ENCODE measurements at places on chromosomes 7 and 10. TPM values are rescaled to one million over a fixed set of nuclear protein-coding genes. Genes with fewer than 3 reads are reported as not detected.

GRCh38 chr10:24451325-24451820 is 242.4 kb downstream of the KIAA1217 start:
- no peak for DNase-seq
- H3K36me3 ChIP-seq: no peaks in the 10 kb centered on the region
- H3K27me3 ChIP-seq: no peaks in the 10 kb centered on the region
- peak overlapping the region; percentile 57 for H3K4me3 ChIP-seq
- H3K27ac ChIP-seq: no peak overlapping the region
- peaks cover 78% of the 10 kb centered on the region for H3K4me1 ChIP-seq

- H3K4me3 ChIP-seq: no peak overlapping the region
- no peaks in the 10 kb centered on the region for H3K4me1 ChIP-seq
- H3K27ac ChIP-seq: no peak overlapping the region
- peaks cover 9% of the 10 kb centered on the region for H3K27me3 ChIP-seq
- no peak for DNase-seq
- no peaks in the 10 kb centered on the region for H3K36me3 ChIP-seq
Measured at GRCh38 chr7:39247576-39247975, 269.9 kb downstream of the POU6F2 start.

DNA sequence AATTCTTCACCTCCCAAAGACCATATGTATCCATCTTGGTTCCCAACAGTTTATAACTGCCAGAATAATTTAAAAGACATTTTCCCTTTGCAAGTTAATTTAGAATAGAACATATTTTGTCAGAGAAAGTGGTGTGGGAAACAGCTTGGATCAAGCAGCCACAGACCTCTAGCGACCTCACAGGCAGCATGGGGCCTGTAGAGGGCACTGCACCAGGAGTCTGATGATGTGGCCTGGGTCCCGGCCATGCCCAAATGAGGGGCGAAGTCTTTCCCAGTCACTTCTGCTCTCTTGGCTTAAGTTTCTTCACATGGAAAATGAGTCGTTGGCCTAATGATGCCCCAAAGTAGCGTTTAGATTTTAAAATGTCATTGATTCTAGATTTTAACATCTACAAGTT is 243.2 kb downstream of the SDK1 start:
- H3K36me3 ChIP-seq: no peaks in the 10 kb centered on the region
- no peak for DNase-seq
- no peaks in the 10 kb centered on the region for H3K4me1 ChIP-seq
- no peak overlapping the region for H3K27ac ChIP-seq

- H3K27ac ChIP-seq: no peak overlapping the region
- H3K4me1 ChIP-seq: no peaks in the 10 kb centered on the region
- DNase-seq: no peak
- no peaks in the 10 kb centered on the region for H3K27me3 ChIP-seq
- H3K4me3 ChIP-seq: no peak overlapping the region
Measured at GRCh38 chr7:124100190-124100589, 67.3 kb upstream of the TMEM229A start.

DNA sequence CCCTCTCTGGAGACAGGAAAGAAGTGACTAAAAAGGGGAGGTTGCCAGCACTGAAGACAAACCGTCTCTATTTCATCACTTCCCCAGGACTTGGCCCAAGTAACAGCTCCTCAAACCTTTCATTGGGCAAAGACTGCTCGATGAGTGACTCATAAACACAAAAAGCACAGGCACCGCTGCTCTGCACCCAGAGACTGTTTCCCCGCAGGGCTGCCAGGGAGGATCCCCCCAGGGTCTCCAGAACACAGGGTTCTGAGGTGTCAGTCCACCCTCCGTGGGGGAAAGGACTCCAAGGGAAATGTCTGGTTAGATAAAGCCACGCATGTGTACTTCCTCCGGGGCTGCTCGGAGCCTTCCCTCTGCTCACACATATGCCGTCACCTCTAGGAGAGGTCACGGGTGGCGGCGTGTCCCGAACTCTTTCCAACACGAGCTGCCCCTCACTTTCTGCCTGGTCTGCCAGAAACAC is 59.9 kb downstream of the INSIG1 start:
- no peaks in the 10 kb centered on the region for H3K36me3 ChIP-seq
- DNase-seq: peak; percentile 91
- H3K27ac ChIP-seq: no peak overlapping the region
- peaks cover 9% of the 10 kb centered on the region for H3K27me3 ChIP-seq

- H3K36me3 ChIP-seq: no peaks in the 10 kb centered on the region
- H3K4me1 ChIP-seq: no peaks in the 10 kb centered on the region
Measured at GRCh38 chr7:79681454-79681853, 228.0 kb upstream of the MAGI2 start.

DNA sequence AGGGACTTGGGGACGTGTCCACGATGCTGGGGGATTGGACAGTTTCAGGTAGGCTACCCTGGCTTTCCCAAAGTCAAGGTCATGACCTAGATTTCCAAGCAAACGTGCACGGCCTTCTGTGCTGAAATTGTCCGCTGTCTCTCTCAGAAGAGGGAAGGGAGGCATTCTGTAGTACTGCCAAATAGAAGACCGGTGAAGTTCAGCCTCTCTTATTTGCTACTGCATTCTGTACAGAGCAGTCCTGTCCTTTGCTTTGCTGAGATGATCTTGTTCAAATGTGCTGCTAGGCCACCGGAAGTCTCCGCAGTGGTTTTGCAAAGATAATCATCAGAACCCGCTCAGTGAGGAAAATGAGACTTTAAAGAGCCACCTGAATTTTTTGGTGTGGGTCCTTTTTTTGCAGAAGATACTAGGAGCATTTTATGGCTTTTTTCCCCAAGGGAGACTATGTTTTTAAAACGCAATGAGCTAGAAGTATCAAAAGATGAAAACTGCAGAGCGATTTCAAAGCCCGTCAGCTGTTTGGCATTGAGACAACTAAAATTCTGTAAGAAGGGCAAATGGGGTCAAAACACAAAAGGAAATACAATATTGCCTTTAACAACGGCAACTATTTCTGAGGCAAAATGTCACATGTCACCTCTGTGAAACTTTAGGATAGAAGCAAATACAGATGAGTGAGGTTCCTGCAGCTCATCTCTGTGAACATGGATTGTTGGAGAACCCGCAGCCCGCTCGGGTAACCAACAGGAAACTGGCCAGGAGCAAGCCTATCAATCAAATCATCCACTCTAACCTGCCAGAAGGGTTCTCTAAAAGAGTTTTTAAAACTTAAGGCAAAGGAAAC is 1.3 kb upstream of the NMT2 start:
- no peaks in the 10 kb centered on the region for H3K27me3 ChIP-seq
- no peak overlapping the region for H3K4me3 ChIP-seq
- no peak for DNase-seq

- no peak for DNase-seq
- no peak overlapping the region for H3K4me3 ChIP-seq
- peaks cover 51% of the 10 kb centered on the region for H3K36me3 ChIP-seq
- H3K27me3 ChIP-seq: no peaks in the 10 kb centered on the region
Measured at GRCh38 chr7:92451645-92452044, 4.4 kb downstream of the GATAD1 start.

- no peaks in the 10 kb centered on the region for H3K36me3 ChIP-seq
- peaks cover 24% of the 10 kb centered on the region for H3K4me1 ChIP-seq
- no peaks in the 10 kb centered on the region for H3K27me3 ChIP-seq
- no peak overlapping the region for H3K4me3 ChIP-seq
- no peak for DNase-seq
- no peak overlapping the region for H3K27ac ChIP-seq
Measured at GRCh38 chr10:95505641-95506040, 55.5 kb downstream of the SORBS1 start.

DNA sequence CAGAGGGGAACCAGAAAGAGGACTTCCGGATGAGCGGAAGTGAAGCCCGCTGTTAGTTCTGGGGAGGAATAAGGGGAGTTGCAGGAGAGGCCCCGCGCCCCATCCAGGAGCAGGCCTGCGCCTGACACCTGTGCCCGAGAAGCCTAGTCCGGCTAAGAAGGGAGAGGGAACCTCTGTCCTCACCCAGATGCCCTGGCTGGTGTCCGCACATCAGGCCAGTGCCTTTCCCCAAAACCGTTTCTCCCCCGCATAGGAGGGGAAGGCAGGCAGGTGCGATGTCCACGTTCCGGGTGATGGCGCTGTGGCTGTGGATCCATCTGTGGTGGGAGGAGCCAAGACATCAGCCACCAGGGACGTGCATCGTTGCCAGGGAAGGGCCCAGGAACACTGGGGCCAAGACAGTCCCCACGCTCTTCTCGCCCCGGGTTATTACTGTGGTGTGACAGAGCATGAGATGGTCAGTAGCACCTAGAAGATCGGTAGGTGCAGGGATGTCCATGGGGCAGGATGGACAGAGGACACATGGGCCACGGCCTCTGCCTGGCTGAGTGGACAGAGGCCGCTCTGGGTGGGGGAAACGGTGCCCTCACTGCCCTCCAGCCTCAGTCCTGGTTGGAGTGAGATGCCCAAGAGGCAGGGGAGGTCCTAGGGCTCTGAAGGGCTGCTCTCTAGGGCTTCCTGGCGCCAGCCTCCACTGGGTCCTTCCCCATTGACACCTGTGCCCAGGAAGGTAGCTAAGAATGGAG is 262.7 kb downstream of the CELF2 start:
- H3K4me3 ChIP-seq: no peak overlapping the region
- H3K27ac ChIP-seq: no peak overlapping the region
- no peak for DNase-seq
- no peaks in the 10 kb centered on the region for H3K27me3 ChIP-seq
- no peaks in the 10 kb centered on the region for H3K4me1 ChIP-seq

DNA sequence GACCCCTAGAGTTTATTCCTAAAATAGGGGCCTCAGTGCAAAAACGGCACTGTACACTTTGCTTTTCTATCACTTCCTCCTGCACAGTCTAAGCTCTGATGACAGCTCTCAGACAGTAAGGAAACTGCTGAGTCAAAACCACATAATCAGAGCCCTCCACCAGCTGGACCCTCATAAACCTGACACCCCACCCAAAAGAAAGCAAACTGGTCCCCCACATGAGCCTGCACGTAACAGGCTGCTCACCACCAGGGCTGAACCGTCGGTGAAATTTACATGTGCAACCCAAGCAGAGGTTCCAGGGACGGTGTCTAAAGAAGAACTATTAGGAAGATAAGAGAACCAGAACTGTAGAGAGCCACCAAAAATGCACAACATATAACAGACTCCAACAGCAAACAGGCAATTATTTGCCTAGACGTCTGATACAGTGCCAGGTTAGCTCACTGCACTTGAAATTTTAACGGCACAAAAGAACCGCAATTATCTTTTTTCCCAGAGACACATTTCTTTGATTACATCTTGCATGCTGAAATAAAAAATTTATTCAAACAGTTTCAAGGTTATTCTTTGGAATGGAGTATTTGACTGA is 19.6 kb downstream of the SGMS1 start:
- no peaks in the 10 kb centered on the region for H3K36me3 ChIP-seq
- H3K27ac ChIP-seq: peak overlapping the region; percentile 65
- peak overlapping the region; percentile 36 for H3K4me3 ChIP-seq

DNA sequence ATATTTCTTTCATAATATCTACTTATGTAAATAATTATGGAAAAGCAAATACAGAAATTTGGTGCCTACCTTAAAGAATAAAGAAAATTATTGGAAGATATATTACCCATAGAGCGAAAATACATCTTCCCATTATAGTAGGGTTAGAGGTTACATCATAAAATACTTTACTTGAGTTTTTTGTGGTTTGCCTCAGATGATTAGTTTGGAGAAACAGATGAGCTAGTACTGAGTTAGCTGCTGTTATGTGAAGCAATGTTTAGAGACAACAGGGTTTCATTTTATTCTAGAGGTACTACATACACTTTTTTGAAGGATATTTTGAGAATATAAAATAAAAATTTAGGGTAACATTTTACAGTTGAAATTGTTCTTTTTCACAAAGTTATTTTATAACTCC is 2.9 kb upstream of the MLLT10 start:
- no peak overlapping the region for H3K4me3 ChIP-seq
- H3K4me1 ChIP-seq: peaks cover 16% of the 10 kb centered on the region
- no peaks in the 10 kb centered on the region for H3K36me3 ChIP-seq
- H3K27ac ChIP-seq: no peak overlapping the region
- H3K27me3 ChIP-seq: no peaks in the 10 kb centered on the region
- DNase-seq: peak; percentile 68

DNA sequence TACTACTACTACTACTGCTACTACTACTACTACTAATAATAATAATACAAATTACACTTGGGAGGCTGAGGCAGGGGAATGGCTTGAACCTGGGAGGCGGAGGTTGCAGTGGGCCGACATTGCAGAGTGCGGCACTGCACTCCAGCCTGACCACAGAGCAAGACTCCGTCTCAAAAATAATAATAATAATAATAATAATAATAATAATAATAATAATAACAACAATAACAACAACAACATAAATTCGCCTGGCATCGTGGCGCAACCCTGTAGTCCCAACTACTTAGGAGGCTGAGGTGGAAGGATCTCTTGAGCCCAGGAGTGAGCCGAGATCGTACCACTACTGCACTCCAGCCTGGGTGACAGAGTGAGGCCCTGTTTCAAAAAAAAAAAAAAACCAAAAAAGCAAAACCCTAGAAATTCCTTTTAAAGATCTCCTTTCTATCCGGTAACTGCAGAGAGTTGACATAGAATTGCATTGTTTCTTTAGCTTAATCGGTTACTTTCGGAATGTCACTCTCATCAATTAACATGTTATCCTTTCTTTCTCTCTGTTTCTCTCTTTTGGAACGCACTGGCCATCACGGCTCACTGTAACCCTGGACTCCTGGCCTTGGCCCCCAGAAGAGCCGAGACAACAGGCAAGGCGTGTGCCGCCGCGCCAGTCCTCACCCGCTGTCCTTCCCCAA is 972 bp downstream of the PHYH start:
- peaks cover 4% of the 10 kb centered on the region for H3K4me1 ChIP-seq
- peak overlapping the region; percentile 81 for H3K27ac ChIP-seq
- H3K4me3 ChIP-seq: peak overlapping the region; percentile 83

GRCh38 chr7:107111196-107111595 is 57.6 kb upstream of the HBP1 start:
- H3K27ac ChIP-seq: no peak overlapping the region
- H3K4me1 ChIP-seq: no peaks in the 10 kb centered on the region
- H3K36me3 ChIP-seq: no peaks in the 10 kb centered on the region
- no peaks in the 10 kb centered on the region for H3K27me3 ChIP-seq

- H3K4me3 ChIP-seq: no peak overlapping the region
- 0 out of 2 replicates have a peak overlapping the region, but pooled peaks have one; percentile 14 for H3K27ac ChIP-seq
- no peaks in the 10 kb centered on the region for H3K36me3 ChIP-seq
Measured at GRCh38 chr10:11539191-11539868, 72.1 kb downstream of the USP6NL start.

GRCh38 chr10:59611048-59611447 is 98.6 kb downstream of the SLC16A9 start:
- H3K4me3 ChIP-seq: no peak overlapping the region
- no peaks in the 10 kb centered on the region for H3K4me1 ChIP-seq
- no peaks in the 10 kb centered on the region for H3K36me3 ChIP-seq
- no peak overlapping the region for H3K27ac ChIP-seq
- DNase-seq: no peak

GRCh38 chr7:95886501-95887090 is 114.2 kb downstream of the DYNC1I1 start:
- H3K27ac ChIP-seq: no peak overlapping the region
- no peaks in the 10 kb centered on the region for H3K27me3 ChIP-seq
- H3K4me1 ChIP-seq: no peaks in the 10 kb centered on the region
- peak; percentile 22 for DNase-seq
- H3K36me3 ChIP-seq: no peaks in the 10 kb centered on the region

The CPEB3 gene
- total RNA-seq: 1.1 TPM

The PVRIG gene
- total RNA-seq: not detected

The FLNC gene
- total RNA-seq: 304 TPM

The CDK6 gene
- 61.5 TPM for total RNA-seq

The RSPH10B gene
- total RNA-seq: not detected

The VAX1 gene
- not detected for total RNA-seq

The GIMAP6 gene
- total RNA-seq: not detected

The CPXM2 gene
- total RNA-seq: 19.8 TPM

The ANKRD1 gene
- 10.9 TPM for total RNA-seq

The FAM237B gene
- not detected for total RNA-seq

The MYL10 gene
- not detected for total RNA-seq

The AKR1E2 gene
- total RNA-seq: 14.3 TPM

The CPA2 gene
- not detected for total RNA-seq

The TAS2R41 gene
- total RNA-seq: not detected
